ENCODE measurements at places on chromosomes 13 and 19. TPM values are rescaled to one million over a fixed set of nuclear protein-coding genes. Genes with fewer than 3 reads are reported as not detected.

DNA sequence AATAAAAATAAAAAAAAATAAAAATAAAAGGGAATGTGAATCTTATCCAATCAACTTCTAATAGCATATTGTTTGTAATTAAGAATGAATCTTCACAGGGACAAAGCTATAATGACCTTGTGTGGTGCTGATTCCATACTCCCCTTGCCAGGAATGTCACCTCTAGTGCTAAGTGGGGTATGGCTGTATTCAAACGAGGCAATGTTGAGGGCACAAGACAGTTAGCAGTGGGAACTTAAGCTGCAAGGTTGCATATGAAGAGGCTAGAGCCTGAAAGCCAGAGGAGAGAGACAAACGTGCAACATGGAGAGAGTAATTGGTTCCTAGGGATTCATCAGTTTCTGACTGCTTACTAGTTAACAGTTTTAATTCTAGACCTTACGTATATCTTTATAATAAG is 43.9 kb upstream of the CSNK1A1L start:
- no peak overlapping the region for H3K4me3 ChIP-seq
- H3K4me1 ChIP-seq: no peaks in the 10 kb centered on the region
- no peak overlapping the region for H3K27ac ChIP-seq
- H3K36me3 ChIP-seq: no peaks in the 10 kb centered on the region
- no peaks in the 10 kb centered on the region for H3K27me3 ChIP-seq

DNA sequence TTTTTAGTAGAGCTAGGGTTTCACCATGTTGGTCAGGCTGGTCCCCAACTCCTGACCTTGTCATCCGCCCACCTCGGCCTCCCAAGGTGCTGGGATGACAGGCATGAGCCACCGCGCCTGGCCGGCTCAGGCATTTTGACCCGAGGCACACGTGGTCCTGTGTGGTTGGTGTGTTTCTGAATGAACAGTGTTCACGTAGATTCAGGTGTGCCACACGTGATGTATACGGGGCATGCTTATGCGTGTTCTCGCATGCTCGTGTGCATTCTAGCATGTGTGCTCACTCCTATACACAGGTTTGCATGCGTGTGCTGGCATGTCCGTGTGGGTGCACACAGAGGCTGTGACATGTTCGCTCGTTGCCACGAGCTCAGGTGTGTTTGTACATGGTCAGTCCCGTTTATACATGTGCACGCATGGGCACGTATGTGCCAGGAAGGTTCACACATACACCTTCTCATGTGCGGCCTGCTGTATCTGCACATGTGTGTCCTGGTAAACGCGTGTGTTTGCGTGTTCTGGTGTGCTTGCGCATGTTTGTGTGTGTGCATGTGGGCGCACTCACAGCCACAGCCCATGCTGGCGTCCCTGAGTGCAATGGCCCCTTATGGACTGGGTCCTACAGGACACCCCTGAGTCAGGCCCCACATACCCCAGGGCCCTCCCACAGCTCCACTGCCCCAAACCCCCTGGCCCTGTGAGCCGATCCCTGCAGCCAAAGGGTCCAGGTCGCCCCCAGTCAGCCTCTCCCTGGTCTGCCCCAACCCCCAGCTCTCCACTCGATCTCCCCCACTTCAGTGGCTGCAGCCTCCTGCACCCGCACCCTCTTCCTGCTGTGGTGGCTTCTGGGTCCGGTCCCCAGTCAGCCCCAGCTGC is 20.6 kb upstream of the TCF3 start:
- H3K27me3 ChIP-seq: peaks cover 51% of the 10 kb centered on the region
- H3K4me1 ChIP-seq: peaks cover 13% of the 10 kb centered on the region
- DNase-seq: no peak
- H3K27ac ChIP-seq: no peak overlapping the region

DNA sequence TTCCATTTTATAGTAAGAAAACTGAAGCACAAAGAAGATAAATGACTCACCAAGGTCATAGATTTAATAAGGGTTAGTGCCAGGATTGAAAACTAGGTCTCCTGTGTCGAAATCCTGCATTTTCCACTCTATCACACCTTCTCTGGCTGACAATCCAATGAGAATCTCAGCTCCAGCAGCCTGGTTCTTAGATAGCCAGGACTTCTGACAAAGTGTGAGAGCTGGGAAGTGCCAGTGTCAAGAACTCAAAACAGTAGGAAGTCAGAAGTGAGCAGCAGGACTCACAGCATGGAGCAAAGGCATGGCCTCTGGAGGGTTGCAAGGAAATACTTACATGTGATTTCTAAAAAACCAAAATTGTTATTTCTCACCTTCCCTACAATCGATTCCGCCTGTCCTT is 24.3 kb downstream of the KCTD12 start:
- DNase-seq: no peak
- H3K4me1 ChIP-seq: no peaks in the 10 kb centered on the region
- no peak overlapping the region for H3K27ac ChIP-seq

GRCh38 chr13:44455769-44456168 is 82.1 kb downstream of the SERP2 start:
- no peak for DNase-seq
- H3K4me3 ChIP-seq: no peak overlapping the region
- no peak overlapping the region for H3K27ac ChIP-seq
- H3K27me3 ChIP-seq: no peaks in the 10 kb centered on the region

DNA sequence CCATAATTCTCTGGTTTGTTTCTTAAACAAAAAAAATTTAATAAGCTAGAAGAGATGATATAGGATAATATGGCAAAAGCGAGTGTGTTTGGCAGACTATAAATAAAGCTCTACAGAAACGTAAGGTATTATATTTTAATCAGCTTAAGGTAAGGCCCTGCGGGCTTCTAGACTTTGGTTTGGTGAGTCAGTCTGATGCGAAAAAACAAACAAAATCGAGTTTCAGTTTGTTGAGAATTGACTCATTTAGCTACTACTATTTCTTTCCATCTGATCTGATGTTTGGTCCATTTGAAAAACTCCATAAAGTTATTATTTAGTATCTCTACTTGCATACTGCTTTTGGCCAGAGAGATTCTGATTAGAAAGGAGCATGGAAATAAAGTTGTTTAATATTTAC is 138.0 kb downstream of the MIPEP start:
- peaks cover 5% of the 10 kb centered on the region for H3K36me3 ChIP-seq
- H3K4me3 ChIP-seq: no peak overlapping the region
- peaks cover 27% of the 10 kb centered on the region for H3K4me1 ChIP-seq

- peak; percentile 58 for DNase-seq
- H3K27ac ChIP-seq: no peak overlapping the region
- no peak overlapping the region for H3K4me3 ChIP-seq
- peaks cover 9% of the 10 kb centered on the region for H3K36me3 ChIP-seq
- H3K4me1 ChIP-seq: no peaks in the 10 kb centered on the region
Observed at GRCh38 chr19:21482863-21483276, 22.5 kb upstream of the ZNF429 start.

DNA sequence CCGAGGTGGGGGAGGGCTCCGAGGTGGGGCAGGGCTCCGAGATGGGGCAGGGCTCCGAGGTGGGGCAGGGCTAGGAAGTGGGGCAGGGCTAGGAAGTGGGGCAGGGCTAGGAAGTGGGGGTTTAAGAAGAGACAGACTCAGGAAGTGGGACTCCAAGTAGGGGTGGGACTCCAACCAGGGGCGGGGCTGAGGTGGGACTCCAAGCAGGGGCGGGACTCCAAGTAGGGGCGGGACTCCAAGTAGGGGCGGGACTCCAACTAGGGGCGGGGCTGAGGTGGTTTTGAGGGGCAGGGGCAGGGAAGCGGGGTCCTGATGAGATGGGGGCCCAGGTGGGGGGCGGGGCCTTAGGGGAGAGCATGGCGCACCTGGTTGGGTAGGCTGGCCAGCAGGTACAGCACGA is 13.6 kb downstream of the CFD start:
- H3K27me3 ChIP-seq: no peaks in the 10 kb centered on the region
- H3K4me3 ChIP-seq: no peak overlapping the region
- H3K27ac ChIP-seq: peak overlapping the region; percentile 74
- H3K36me3 ChIP-seq: peaks cover 5% of the 10 kb centered on the region

DNA sequence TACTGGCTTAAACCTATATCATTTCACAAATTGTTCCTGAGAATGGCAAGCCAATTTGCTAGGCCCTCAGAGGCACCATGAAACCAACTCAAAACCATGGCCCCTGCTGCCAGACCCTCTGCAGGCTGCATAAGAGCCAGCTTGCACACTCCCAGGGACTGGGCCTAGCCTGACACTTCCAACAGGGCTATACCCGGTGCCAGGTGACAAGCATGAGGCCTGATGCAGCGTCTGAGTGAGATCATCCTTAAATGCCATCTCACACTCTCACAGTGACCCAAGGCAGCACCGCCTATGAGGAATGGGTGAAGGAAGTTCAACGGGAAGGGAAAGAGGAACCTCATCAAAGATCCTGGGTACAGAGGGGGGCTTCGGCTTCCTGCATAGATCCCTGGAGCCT is 65.6 kb downstream of the C13orf42 start:
- H3K27ac ChIP-seq: no peak overlapping the region
- H3K4me1 ChIP-seq: no peaks in the 10 kb centered on the region
- peaks cover 4% of the 10 kb centered on the region for H3K27me3 ChIP-seq
- no peak for DNase-seq
- no peaks in the 10 kb centered on the region for H3K36me3 ChIP-seq

DNA sequence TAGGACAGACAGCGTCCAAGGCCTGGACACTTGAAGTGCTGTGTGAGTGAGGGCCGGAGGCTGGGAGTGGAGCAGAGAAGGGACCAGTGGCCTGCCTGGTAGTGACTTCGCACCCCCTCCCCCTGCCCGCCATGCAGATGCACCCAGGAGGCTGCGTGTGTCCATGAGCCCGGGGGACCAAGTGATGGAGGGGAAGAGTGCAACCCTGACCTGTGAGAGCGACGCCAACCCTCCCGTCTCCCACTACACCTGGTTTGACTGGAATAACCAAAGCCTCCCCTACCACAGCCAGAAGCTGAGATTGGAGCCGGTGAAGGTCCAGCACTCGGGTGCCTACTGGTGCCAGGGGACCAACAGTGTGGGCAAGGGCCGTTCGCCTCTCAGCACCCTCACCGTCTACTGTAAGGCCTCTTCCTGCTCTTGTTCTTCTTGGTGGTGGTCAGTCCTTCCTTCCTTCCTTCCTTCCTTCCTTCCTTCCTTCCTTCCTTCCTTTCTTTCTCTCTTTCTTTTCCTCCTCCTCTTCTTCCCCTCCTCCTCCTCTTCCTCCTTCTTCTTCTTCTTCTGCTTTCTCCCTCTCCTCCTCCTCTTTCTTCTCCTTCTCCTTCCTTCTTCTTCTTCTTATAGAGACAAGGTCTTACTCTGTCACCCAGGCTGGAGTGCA is 6.0 kb upstream of the FFAR1 start:
- no peak overlapping the region for H3K4me3 ChIP-seq
- no peaks in the 10 kb centered on the region for H3K36me3 ChIP-seq
- H3K27me3 ChIP-seq: peaks cover 41% of the 10 kb centered on the region
- no peak overlapping the region for H3K27ac ChIP-seq

DNA sequence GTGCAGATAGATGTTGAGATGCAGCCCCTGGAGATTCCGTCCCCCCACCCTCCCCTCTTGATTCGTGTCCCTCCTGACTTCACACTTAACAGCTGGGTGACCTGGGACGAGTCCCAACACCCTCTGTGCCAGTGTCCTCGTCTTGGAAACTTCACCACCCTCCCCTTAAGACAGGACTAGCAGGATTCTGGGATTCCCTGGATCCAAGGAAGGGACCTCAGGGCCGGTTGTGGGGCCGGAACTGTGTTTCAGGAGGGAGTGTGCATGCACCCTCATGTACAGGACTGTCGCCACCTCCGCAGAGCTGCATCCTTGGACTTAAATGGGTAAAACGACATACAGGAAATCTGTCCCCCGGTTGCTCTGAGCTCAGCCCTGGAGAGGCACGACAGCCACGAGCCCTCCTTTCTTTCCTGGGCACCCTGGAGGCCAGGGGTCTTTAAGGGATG is 990 bp downstream of the MYO9B start:
- H3K4me1 ChIP-seq: peaks cover 60% of the 10 kb centered on the region
- peaks cover 37% of the 10 kb centered on the region for H3K36me3 ChIP-seq
- peak overlapping the region; percentile 97 for H3K27ac ChIP-seq
- H3K27me3 ChIP-seq: no peaks in the 10 kb centered on the region

- no peak overlapping the region for H3K27ac ChIP-seq
- no peak for DNase-seq
- no peaks in the 10 kb centered on the region for H3K36me3 ChIP-seq
Observed at GRCh38 chr13:43425234-43425633, 361.5 kb downstream of the ENOX1 start.

DNA sequence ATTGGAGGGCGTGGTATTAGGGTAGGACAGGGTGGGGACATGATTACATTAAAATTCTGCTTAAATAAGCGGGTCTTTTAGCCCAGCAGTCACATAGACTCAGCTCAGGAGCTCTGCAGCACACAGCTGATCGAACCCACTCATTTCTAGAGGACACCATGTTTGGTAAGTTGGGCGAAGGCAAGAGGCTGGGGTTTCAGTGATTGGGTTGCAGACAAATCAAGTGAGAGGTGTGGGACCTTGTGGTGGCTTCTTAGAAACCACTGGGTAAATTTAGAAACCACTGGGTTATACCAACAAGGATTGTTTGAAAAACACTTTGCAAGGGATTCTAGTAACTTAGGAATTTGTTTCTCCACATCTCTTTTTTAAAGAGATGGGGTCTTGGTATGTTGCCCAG is at the start of gene LEUTX:
TSS of gene LEUTX (plus strand) at position 92 of the 400 bp plus-strand sequence. CDS start at position 159, 67 bp downstream.
- DNase-seq: peak; percentile 83
- no peak within 1 kb of the TSS for H3K4me3 ChIP-seq
- H3K36me3 ChIP-seq: peaks cover 5% of the 10 kb centered on the region
- H3K27ac ChIP-seq: peak within 1 kb of the TSS; percentile 3

- no peak overlapping the region for H3K4me3 ChIP-seq
- no peaks in the 10 kb centered on the region for H3K36me3 ChIP-seq
- no peaks in the 10 kb centered on the region for H3K27me3 ChIP-seq
- H3K4me1 ChIP-seq: no peaks in the 10 kb centered on the region
Observed at GRCh38 chr13:37207691-37208451, 102.4 kb upstream of the CSNK1A1L start.

DNA sequence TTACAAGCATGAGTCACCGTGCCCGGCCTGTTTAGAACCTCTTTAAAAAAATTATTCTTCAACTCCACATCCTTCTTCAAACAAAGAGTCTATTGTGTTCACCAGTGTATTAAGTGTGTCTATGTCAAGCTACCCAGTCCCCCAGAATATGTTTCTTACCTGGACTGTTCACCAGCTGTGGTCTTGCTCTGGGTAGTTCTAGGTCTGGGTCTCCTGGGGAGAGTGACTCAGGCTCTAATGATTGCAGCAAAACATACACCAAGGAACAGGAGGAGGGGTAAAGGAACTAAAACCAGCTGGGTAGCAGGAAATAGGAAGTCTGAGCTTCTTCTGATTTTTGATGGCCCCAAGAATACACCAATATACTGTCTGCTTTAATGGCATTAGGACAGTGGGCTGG is at the start of gene FPR1:
TSS of gene FPR1 (minus strand) at position 224 of the 400 bp plus-strand sequence. CDS start 4,884 bp downstream, outside the sequence.
- H3K4me1 ChIP-seq: no peaks in the 10 kb centered on the region
- no peaks in the 10 kb centered on the region for H3K36me3 ChIP-seq
- no peaks in the 10 kb centered on the region for H3K27me3 ChIP-seq
- DNase-seq: no peak

GRCh38 chr13:97339019-97339987 is 94.7 kb upstream of the RAP2A start:
- no peaks in the 10 kb centered on the region for H3K36me3 ChIP-seq
- no peaks in the 10 kb centered on the region for H3K27me3 ChIP-seq
- peak; percentile 43 for DNase-seq
- H3K27ac ChIP-seq: no peak overlapping the region

- no peak overlapping the region for H3K27ac ChIP-seq
- H3K36me3 ChIP-seq: no peaks in the 10 kb centered on the region
- peaks cover 10% of the 10 kb centered on the region for H3K4me1 ChIP-seq
- H3K4me3 ChIP-seq: no peak overlapping the region
- H3K27me3 ChIP-seq: peaks cover 46% of the 10 kb centered on the region
Observed at GRCh38 chr19:41740415-41741243, 14.7 kb upstream of the CEACAM6 start.

The LILRB3 gene
- total RNA-seq: not detected

The SWSAP1 gene
- total RNA-seq: 3.9 TPM

The SLAIN1 gene
- total RNA-seq: 40.1 TPM

The KLK8 gene
- total RNA-seq: not detected

The IQCN gene
- 2.2 TPM for total RNA-seq

The ZIM2 gene
- not detected for total RNA-seq

The FXYD7 gene
- total RNA-seq: 1.9 TPM

The CA11 gene
- total RNA-seq: 6.0 TPM

The URAD gene
- not detected for total RNA-seq

The ZNF66 gene
- 18.4 TPM for total RNA-seq

The C5AR1 gene
- total RNA-seq: 1.4 TPM

Data from activated CD8-positive, alpha-beta memory T cell treated with anti-CD3 and anti-CD28 coated beads, Interleukin-2, amount 10 ng/mL, durations not matched to agents 7 days and 5 days (primary cell).